ENCODE measurements at places on chromosomes 5 and 9. TPM values are rescaled to one million over a fixed set of nuclear protein-coding genes. Genes with fewer than 3 reads are reported as not detected.

The CCDC192 gene
- total RNA-seq: not detected

The SLC25A2 gene
- total RNA-seq: 0.28 TPM

The PCDHB3 gene
- 0.92 TPM for total RNA-seq

The BNIP1 gene
- total RNA-seq: 12.3 TPM

The RNF208 gene
- 11.5 TPM for total RNA-seq

The ADAMTS12 gene
- total RNA-seq: 0.15 TPM

The NMUR2 gene
- not detected for total RNA-seq

The PDGFRB gene
- total RNA-seq: 1.8 TPM

The ERAP2 gene
- total RNA-seq: 15.5 TPM

The CTSV gene
- 27.1 TPM for total RNA-seq

The C9orf153 gene
- total RNA-seq: not detected

The HRCT1 gene
- total RNA-seq: not detected

The TNFAIP8 gene
- 8.0 TPM for total RNA-seq

The ARL14EPL gene
- not detected for total RNA-seq

The OTP gene
- total RNA-seq: 0.05 TPM

The C7 gene
- total RNA-seq: 1.4 TPM

The FLT4 gene
- 0.44 TPM for total RNA-seq

The OLFML2A gene
- 44.5 TPM for total RNA-seq

The RASA1 gene
- total RNA-seq: 29.0 TPM

The CARTPT gene
- total RNA-seq: not detected

The RMI1 gene
- total RNA-seq: 14.6 TPM

The PDLIM4 gene
- total RNA-seq: 9.9 TPM

The ALDH7A1 gene
- 52.9 TPM for total RNA-seq

The SLC31A1 gene
- 17.6 TPM for total RNA-seq

The SEMA6A gene
- total RNA-seq: 0.54 TPM

The GLRX gene
- total RNA-seq: 5.8 TPM

The MAMDC2 gene
- 1.5 TPM for total RNA-seq

The PHPT1 gene
- 204 TPM for total RNA-seq

The TMC1 gene
- 0.36 TPM for total RNA-seq

Data from Panc1 (cell line).